ENCODE measurements at places on chromosomes 3 and 15. TPM values are rescaled to one million over a fixed set of nuclear protein-coding genes. Genes with fewer than 3 reads are reported as not detected.

The ISLR2 gene
- not detected for total RNA-seq

DNA sequence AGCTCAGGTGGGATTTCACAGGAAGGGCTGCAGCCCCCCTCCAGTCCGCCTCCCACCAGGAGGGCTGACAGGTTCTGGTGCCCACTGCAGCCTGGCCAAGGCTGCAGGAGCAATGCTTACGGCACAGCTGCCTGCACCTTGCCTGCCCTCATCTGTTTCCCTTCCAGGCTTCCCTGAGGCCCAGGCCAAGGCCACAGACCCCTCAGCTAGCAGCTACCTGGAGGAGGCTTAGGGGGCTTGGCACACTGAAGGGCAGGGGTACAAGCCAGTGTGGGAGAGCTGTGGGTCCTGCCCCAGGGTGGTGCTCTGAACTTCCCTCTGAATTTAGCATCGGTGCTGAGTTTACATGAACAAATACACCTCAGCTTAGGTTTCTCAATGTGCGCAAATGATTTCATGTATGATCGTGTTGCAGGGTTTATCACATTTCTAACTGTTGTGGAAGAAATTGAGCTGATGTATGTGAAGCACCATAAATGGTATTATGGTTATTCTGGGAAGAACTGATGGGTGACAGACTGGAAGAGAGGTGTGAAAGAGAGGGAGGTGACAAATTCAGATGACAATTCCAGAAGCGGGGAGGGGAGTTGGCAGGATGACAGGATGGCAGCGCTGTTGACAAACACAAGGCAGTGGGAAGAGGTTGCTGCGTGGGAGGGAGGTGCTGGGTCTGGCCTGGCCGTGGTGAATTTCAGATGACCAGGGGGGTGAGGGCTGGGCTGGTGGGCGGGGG, 6.1 kb downstream of the RHCG start:
- DNase-seq = no peak

DNA sequence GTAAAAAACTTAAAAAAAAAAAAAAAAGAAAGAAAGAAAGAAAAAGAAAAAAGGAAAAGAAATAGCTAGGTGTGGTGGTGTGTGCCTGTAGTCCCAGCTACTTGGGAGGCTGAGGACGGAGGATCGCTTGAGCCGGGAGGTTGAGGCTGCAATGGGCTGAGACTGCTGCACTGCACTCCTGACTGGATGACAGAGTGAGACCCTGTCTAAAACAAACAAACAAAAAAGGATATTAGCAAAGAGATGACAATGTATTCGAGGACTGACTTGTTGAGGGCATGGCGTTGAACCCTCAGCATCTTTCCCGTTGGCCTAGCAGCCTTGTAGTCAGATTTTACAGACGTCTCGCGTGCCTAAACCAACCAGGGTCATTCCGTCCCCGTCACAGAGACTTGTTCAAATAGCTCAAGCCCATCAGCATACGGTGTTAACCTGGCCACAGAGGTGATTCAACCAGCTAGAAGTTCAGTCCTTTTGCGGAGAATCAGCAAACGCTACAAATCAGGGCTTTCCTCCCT, 528 bp upstream of the NIT2 start:
- no peak for DNase-seq

- no peak for DNase-seq
Observed at GRCh38 chr3:61631108-61631769, 69.9 kb downstream of the PTPRG start.

DNA sequence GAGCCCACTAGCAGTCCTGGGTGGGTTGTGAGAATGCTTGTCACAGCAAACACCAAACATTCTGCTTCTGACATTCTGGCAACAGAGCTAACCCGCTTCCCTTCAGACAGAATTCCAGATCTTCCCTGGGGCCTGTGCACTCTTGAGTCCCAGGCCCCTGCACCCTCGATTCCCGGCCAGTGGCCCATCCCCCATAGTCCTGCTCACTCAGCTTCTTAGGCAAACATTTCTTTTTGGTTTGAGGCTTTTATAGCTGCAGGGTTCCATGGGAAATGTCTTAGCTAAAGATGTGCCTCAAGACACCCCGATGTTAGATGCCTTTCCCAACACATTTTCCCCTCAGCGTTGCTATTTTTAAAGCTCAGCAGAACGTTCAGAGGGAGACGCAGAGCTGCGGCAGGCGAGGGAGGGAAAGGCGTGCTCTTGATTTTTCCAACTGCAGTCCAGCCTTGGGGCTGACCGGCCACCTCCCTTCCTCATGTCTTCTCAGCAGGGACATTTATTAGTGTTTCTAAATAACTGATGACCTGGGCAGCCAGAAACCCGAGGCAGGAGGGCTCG, 35.2 kb downstream of the ABTB1 start:
- DNase-seq = no peak

- DNase-seq = no peak
Observed at GRCh38 chr15:90520365-90520764, 9.4 kb upstream of the CRTC3 start.

- DNase-seq = no peak
Observed at GRCh38 chr3:42498791-42499477, 3.5 kb upstream of the VIPR1 start.

DNA sequence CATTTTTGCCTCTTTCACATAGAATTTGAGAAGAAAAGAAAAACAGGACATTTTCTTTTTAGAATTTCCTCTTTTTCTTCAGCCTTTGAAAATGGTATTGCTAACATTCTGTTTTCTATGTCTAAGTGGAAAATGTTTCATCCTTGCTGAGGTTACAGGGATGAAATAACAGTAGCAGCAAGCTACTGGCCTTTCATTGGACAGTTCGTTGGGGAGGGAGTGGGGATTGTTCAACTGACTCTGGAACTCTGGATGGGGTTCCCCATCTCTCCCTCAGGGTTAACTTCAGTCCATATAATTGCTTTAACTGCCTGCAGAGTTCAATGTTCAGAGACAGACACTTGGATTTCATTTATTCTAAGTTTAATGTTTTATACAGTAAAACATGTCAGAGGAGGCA, 346.0 kb downstream of the NLGN1 start:
- no peak for DNase-seq

DNA sequence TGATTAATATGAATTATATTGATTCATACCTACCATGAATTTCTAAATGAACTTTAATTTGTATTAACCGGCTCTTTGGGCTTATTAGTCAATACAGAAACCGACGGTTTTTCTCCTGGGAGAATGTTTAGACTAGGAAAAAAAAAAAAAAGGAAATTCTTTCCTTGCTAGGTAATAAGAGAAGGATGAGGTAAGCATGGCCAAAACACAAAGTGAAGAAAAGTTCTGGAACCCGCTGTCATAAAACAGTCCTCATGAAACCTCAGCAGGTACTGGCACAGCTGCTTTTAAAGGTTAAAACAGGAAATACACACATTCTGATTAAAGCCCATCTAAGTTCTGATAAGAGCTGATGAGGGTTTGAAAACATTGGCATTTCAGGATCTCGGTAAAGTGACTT, 30.8 kb upstream of the PSTPIP1 start:
- no peak for DNase-seq

All from A172 (cell line).